ENCODE measurements at places on chromosomes 6 and 20.

DNA sequence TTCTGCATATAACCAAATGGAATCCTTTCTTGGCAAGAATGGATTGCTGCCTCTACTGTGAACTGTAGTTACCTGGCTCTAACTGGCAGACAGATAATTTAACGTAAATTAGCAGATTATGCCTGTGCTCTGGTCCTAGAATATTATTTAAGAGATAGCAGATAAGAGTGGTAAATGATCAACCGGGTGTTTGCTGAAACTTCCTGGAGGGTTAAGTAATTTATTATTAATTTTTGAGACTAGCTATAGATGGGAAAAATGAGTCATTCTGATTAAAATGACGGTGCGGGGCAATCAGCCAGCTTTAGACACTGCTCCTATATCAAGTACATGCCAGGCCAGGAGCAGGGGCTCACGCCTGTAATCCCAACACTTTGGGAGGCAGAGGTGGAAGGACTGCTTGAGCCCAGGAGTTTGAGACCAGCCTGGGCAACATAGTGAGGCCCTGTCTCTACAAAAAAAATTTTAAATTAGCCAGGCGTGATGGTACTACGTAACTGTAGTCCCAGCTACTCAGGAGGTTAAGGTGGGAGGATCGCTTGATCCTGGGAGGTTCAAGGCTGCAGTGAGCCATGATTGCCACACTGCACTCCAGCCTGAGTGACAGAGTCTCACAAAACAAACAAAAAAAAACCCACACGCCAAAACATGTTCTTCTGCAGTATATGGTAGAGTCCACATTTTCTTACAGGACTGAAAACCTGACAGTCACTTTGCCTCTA is 22.6 kb downstream of the B4GALT5 start:
- no peak for DNase-seq

DNA sequence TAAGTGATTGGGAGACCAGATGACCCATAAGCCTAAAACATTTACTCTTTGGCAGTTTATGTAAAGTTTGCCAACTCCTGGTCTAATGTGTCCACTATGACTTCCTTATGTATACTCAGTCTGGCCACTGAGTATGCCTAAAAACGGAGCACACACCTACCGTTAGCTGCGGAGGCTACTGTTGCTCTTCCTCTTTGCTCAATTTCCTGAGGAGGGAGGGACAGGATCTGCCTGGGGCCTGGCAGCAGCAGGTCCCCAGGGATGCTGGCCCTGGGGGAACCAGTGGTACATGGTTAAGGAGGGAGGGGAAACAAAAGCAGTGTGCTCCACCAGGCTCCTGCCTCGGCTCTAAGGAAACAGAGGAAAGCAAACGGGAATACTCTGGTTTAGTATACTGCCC is 113.5 kb downstream of the CDYL start:
- DNase-seq: peak; percentile 4

GRCh38 chr6:3977875-3978711 is 100.8 kb downstream of the FAM217A start:
- DNase-seq: peak; percentile 78

DNA sequence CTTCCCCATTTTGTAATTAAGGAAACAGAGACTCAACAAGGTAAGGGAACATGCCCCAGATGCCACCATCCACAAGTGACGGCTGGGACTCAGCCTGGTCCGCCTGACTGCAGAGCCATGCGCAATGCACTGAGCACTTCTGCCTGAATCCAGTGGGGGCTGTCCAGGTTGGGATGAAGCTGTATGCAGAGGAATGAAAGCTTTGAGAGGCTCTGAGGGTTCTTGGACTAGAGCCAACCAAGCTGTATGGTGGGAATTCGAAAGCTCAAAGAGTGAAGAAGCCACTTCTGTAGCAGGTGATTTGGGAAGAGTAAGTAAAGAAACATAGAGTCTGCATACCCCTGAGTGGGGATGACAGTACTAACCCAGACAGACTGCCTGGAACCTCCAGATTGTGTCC is 127.6 kb upstream of the AKAP12 start:
- DNase-seq: peak; percentile 59

GRCh38 chr20:11214256-11214840 is 540.5 kb upstream of the JAG1 start:
- peak; percentile 24 for DNase-seq

DNA sequence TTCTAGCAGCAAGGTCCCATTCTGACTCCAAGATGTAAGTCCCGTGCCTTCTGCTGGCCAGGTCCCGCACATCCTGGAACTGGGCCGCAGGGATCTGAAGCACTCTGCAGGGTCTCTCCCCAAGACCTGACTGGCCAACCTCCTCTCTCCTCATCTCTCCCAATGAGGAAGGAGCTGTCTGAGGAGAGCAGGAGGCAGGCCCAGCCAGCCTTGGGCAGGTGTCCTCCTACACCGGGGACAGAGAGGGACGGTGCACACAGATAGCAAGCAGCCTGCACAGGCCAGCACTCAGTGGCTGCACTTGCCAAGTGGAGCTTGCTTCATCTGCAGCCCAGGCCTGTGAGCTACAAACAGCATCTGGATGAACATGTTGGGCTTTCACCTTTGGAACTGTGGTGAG is 76.8 kb upstream of the CD93 start:
- DNase-seq: no peak

DNA sequence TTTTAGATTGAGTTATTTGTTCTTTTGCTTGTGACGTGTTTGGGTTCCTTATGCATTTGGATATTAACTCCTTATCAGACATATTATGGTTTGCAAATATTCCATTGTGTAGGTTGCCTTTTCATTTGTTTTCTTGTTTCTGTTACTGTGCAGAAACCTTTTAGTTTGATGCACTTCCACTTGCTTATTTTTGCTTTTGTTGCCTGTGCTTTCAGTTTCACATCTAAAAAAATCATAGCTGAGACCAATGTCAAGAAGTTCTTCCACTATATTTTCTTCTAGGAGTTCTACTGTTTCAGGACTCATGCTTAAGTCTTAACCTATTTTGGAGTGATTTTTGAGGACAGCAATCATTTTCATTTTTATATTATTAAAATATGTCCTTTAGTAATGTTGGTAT is 113.5 kb downstream of the EPM2A start:
- no peak for DNase-seq

- DNase-seq: no peak
Observed at GRCh38 chr20:33310327-33310899, 27.4 kb downstream of the BPIFB1 start.

DNA sequence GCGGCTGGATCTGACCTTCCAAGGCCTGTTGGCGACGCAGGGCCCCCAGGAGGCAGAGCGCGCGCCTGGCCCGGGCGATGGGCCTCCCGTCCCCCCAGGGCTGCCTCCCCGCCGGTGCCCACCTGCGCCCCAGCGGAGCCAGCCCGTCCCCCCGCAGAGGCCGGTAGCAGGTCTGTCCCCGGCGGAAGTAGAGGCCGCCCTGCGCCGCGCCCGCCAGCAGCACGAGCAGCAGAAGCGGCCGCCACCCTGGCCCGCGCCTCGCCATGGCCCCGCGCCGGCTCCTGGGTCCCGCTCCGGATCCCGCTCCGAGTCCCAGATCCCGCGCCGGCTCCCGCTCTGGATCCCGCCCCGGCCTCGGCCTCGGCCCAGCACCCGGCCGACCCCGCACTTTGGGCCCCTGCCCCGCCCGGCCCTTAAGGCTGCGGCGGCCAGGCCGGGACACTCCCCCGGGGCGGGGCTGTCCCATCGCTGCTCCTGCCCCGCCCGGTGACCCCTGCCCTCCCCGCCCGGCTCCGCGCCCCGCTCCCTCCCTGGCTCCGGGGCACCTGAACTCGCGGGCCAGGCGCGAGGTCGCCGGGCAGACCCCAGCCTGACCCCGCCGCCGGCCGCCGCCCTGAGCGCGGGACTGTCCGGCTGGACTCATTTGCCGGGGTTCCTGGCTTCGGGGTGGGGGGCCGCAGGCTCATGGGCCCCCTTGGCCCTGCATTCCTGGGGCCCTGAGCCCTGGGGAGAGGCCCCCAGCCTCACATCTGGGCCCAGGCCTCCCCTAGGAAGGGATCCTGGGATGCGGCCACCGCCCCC is at the start of gene CTSZ:
Gene CTSZ (minus strand): TSS at position 391 of the 801 bp plus-strand sequence. CDS start 126 bp downstream, at position 265.
- DNase-seq: no peak

DNA sequence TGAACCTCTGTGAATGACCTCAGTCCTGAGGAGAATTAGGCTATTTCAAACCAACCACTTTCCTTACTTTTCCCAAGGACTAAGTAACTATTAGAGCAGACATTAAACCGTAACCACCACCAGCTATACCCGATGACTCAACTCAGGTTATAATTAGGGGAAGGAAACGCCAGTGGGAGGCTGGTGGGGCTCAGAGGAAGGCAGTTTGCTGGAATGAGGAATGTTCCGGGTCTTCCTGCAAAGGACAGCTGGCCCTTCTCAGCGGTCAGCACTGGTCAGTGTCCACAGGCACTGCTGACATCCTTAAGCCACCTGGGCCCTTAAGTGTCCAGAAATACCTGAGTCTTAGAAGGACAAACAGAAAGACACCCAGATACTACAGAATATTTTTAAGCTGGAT is 515.2 kb downstream of the MAFB start:
- no peak for DNase-seq

GRCh38 chr6:150208611-150209352 is 65.9 kb downstream of the PPP1R14C start:
- DNase-seq: no peak

GRCh38 chr6:157592980-157593379 is 212.0 kb downstream of the ZDHHC14 start:
- no peak for DNase-seq

GRCh38 chr20:63425846-63426485 is 46.5 kb downstream of the KCNQ2 start:
- DNase-seq: no peak

- DNase-seq: no peak
Observed at GRCh38 chr6:139522511-139523220, 148.2 kb upstream of the CITED2 start.

- DNase-seq: no peak
Observed at GRCh38 chr6:144285548-144285797, 338 bp downstream of the UTRN start.

- DNase-seq: no peak
Observed at GRCh38 chr6:44527181-44527580, 139.7 kb downstream of the CDC5L start.

GRCh38 chr6:163634211-163635171 is 220.0 kb downstream of the QKI start:
- DNase-seq: no peak

DNA sequence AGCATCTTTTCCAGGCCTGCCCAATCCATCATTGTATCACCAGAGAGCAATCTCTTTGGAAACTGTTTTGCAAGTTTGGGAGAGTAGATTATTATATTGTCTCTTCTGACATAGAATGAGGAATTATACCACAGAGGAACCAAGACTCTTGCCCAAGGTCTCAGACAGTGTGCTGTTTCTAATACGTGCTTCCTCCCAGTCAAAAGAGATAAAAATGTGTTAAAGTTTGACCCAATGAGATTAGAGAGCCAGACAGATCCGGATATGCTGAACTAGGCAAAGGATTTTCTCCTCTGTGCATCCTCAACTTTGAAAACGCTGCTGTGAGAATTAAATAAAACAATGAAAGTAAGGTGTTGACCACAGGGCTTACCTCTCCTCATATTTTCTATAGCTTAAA is 18.6 kb upstream of the NT5E start:
- no peak for DNase-seq

GRCh38 chr6:143966312-143966711 is 41.7 kb downstream of the PLAGL1 start:
- DNase-seq: no peak

DNA sequence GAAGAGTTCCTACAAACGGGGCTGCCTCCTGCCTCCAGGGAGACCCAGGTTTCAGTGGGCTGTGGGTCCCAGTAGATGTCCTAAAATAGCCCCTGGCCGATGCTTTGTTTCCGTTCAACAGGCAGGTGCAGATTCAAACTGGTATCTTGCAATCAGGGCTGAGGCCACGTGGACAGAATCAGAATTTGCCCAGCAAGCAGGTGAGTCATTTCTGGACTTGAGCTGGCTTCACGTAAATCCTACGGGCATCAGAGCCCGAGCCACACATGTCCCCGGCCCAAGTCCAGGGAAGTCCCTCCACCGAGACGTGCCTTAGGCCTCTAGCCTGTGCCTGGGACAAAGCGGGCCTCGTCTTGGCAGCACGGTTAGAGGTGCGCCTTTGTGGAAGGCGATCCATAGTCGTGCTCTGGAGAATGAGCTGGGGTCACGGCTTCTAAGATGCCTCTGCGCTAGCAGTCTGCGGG is 101.6 kb upstream of the FRMD1 start:
- DNase-seq: no peak

- no peak for DNase-seq
Observed at GRCh38 chr20:1212023-1212422, 8.8 kb downstream of the C20orf202 start.

GRCh38 chr20:56932575-56933330 is 303.6 kb downstream of the TFAP2C start:
- no peak for DNase-seq

DNA sequence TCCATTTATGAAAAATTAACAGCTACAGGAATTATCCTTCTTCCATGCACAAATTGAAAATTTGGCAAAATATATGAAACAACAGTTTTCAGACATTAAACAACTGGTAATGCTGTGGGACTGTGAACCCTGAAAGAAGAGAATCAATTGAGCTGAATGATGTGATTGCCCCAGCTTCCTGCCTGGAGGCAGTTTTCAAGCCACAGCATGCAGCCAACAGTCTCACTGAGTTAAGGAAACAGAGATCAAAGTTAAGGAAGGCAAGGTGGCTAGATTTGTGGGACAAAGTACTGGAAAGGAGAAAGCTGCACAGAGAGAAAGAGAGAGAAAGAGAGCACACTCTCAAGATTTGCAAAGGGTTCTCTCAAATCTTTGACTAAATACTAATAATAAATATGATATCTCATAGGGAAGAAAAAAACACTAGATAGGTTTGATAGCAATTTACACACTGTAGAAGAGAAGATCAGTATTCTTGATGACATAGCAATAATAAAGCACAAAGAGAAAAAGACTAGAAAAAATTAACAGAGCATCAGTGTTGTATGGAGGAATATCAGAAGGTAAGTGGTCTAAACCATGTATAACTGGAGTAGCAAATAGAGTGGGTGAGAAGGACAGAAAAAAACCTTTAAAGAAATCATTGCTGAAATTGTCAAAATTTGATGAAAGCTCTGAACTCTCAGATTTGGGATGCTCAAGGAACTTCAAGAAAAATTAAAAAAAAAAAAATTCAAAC is 70.1 kb upstream of the CNKSR3 start:
- no peak for DNase-seq

DNA sequence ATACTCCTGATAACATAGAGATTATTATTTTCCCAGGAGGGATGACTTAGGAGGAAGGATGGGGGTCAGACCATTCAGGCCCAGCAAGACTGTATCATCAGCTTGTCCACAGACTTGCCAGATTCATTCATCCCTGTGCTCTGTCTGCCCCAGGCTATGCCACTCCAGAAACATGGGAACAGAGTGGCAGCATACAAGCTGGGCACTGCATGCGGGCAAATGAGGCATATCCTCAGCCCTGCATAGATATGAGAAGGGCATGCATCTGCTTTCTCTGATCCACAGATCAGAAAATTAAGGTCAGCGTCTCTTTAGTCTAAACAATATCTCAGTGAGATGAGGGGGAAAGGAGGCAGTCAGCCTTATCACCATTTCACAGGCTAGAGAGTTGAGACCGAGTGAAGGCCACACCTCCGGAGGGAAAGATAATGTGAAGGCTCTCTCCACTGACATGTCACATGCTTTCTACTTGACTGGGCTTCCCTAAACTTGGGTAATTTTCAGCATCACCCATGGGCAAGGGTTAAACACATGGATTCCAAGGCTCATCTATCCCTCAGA is 140.5 kb downstream of the TFAP2B start:
- no peak for DNase-seq

GRCh38 chr6:37368961-37369320 is 15.2 kb downstream of the RNF8 start:
- DNase-seq: no peak

Data from NCI-H82 (cell line).